ENCODE measurements at places on chromosomes 5 and 9. TPM values are rescaled to one million over a fixed set of nuclear protein-coding genes. Genes with fewer than 3 reads are reported as not detected.
A peak's percentile ranks its signal among the peaks of the same experiment; 100 is the strongest.

FGF10 gene
- polyA plus RNA-seq = not detected

CANX gene
- polyA plus RNA-seq = 368 TPM

PTGES2 gene
- polyA plus RNA-seq = 42.0 TPM

ANKRD34B gene
- 0.43 TPM for polyA plus RNA-seq

PCAT7 gene
- polyA plus RNA-seq = not detected

BHMT gene
- polyA plus RNA-seq = not detected

CREB3 gene
- polyA plus RNA-seq = 38.7 TPM

GRCh38 chr9:87375397-87376073 is 122.1 kb upstream of the DAPK1 start:
- no peak for DNase-seq

DNA sequence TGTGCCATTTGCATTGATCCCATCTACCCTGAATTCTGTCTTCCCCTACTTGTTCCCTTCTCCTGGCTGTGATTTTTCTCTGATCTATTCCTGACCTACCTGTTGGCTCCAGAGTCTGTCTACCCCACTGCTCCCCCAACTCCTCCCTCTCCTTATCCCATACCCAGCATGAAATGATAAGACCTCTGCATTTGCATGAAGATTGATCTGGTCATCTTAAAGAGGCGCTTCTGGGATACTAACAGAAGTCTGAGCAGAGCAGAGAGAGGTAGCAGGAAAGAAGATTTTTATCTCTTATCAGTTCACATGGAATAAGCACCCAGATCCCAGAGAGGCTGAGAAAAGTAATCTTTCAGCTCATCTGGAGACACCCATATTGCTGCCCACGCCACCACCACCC is 18.3 kb upstream of the GLIPR2 start:
- DNase-seq = no peak

GRCh38 chr9:78288214-78288892 is 8.6 kb upstream of the PSAT1 start:
- DNase-seq = no peak

GRCh38 chr9:134267881-134268724 is 58.2 kb upstream of the RXRA start:
- DNase-seq = peak; percentile 83

DNA sequence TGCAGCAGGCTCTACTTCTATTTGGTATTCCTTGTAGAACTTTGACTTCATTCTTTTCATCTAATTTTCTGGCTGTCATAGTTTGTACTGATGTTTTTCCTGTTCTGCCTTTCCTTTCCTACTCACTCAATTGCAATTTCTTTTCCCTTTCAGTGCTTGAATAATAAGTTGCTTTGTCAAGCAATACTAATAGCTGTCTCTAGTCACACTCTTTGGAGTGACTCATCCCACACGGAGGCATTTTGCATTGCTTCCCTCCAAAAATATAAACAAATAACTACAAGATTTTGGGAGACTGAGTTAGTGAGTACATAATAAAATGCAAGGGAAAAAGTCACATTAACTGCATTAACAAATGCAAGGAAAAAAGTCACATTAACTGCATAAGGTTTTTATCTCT is 465.9 kb downstream of the CDH9 start:
- no peak for DNase-seq

DNA sequence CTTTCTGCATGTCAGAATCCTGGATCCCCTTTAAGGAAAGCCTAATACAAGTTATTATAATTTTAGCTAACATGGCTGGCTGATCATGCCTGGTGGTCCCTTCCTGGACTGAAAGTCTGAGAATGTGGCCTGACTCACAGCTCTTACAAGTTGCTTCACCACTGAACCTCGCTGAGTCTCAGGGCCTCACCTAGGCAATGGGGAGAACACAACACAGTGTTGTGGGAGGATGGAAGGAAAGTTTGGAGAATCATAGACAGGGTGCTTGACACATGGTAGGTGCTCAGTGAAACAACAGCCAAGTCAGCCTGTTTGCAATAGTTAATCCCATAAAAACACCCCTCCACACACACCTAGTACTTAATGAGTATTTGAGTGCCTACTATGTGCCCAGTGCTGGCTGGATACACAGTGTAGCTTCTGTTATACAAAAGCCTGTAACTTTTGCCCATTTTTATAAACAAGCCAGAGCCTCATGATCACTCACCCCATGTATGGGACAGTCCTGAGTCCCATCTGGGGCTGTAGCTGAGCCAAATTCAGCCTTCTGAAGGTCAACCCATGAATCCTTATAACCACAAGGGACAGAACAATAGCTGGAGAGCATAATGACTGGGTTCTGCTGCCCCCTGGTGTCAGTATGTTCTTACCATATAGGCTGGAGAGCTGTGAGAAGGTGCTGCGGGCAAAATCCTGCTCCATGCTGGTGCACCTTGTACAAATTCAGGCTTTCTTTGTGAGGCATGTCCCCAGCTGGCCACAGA is 3.9 kb downstream of the ACSL6 start:
- peak; percentile 81 for DNase-seq

GRCh38 chr9:137497921-137498719 is 39.0 kb upstream of the NSMF start:
- DNase-seq = no peak

DNA sequence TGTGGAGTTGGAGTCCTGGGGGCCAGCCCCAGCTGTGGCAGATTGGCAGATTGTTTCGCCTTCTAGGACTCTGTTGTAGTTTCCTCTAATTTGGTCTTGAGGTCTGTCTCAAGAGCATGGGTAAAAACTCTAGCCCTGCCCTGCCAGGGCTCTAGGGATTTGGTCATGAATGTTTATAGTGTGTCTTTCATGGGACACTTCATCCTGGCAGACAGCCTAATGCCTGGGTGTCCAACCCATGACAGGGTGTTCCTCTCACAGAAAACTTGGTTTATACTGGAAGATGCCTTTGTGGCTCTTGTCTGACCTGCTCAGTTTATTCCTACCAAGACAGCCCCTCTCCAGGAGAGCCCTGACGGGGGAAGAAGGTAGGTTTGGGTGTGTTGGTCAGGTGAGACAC is 45.5 kb downstream of the GALNT12 start:
- no peak for DNase-seq

DNA sequence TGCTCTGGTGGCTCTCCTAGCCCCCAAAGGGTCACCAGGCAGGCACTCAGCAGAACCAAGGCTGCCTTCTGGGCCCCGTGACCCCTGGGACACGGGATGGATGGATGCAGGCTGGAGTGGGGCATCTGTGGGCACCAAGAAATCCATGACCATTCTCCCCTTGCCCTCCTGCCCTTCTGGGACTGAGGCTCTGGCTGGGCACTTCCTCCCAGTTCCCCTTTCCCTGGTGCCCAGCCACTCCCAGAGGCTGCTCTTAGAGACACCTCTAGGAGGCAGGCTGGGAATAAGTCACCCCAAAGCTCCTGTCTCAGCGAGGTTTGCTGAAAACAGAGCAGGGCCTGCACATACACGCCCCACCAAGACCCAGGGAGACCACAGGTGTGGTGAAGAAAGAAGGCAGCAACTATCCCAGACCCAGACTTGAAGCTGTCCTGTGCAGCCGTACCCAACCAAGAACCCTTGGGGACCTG is 943 bp downstream of the STING1 start:
- peak; percentile 57 for DNase-seq

DNA sequence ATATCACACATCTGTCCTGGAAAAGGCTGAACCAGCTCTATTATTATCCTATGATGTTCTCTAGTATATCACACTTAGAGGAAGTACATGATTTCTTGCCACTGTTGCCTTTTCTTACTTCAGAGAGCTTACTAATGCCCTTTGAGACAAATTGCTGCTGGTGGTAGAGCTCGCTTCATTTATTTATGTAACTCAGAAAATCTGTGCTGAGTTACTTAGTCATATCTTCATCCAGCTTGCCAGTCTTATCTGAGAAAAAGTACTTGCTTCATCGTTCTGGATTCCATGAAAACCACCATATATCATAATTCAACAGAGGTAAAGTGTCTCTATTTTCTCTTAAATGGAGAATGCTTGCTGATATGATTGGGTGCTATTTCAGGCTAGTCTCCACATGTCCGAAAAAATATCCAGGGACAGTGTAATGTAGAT is 26.6 kb downstream of the PTPDC1 start:
- no peak for DNase-seq

- DNase-seq = no peak
These were observed 57.5 kb upstream of the ICE1 start for GRCh38 chr5:5364932-5365331.

DNA sequence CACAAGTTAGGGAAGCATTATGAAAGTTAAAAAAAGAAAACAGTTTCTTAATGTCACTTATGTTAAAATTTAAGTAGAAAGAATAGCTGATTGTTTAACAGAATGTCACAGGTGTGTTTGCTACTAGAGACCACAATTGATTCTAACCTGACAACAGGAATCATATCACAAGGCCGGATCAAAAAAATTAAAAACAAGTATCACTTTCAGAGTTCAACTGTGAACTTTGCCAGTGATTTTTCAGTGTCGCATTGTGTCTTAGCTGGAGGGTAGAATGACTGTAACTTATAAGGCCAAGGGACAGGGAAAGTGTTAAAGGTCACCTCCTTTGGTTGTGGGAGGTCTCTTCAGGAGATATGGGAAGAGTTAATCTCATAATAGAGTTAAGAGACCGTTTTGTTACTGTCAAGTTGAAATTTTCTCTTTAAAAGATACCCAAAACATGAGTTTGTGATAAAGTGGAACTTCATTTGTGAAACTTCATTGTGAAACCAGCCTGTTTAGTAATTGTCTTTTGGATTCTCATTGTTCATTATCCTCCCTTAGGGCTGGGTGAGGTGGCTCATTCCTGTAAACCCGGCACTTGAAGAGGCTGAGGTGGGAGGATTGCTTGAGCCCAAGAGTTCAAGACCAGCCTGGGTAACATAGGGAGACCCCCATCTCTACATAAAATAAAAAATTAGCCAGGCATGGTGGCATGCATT is 40.9 kb downstream of the CPEB4 start:
- peak; percentile 65 for DNase-seq

DNA sequence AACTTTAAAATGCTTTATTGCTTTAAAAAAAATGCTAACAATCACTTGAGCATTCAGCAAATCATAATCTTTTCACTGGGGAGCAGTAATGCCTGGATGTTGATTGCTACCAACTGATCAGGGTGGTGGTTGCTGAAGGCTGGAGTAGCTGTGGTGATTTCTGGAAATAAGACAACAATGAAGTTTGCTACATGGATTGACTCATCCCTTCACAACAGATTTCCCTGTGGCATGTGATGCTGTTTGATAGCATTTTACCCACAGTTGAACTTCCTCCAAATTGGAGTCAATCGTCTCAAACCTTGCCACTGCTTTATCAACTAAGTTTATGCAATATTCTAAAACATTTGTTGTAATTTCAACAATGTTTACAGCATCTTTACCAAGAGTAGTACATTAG is 83.3 kb downstream of the MLLT3 start:
- no peak for DNase-seq

GRCh38 chr5:8517456-8517855 is 648.5 kb downstream of the MTRR start:
- DNase-seq = no peak

GRCh38 chr5:68196876-68197275 is 18.7 kb upstream of the PIK3R1 start:
- peak; percentile 95 for DNase-seq

GRCh38 chr5:11528720-11529119 is 375.5 kb downstream of the CTNND2 start:
- no peak for DNase-seq

GRCh38 chr5:176418251-176418650 is 1.9 kb upstream of the CLTB start:
- DNase-seq = no peak

GRCh38 chr5:153572411-153573145 is 82.1 kb downstream of the GRIA1 start:
- DNase-seq = no peak

- no peak for DNase-seq
These were observed 9.9 kb downstream of the DOLK start for GRCh38 chr9:128937310-128938165.

- DNase-seq = no peak
These were observed 59.5 kb downstream of the TEK start for GRCh38 chr9:27168496-27168895.

GRCh38 chr9:5493679-5494511 is 16.4 kb upstream of the PDCD1LG2 start:
- DNase-seq = peak; percentile 75

- peak; percentile 64 for DNase-seq
These were observed 11.2 kb downstream of the ROPN1L start for GRCh38 chr5:10452768-10453331.

- peak; percentile 72 for DNase-seq
These were observed 57.3 kb downstream of the GADD45G start for GRCh38 chr9:89661956-89662717.

- DNase-seq = peak; percentile 60
These were observed 22.1 kb downstream of the FAM170A start for GRCh38 chr5:119651486-119651885.

GRCh38 chr9:127931092-127931881 is 710 bp upstream of the PIP5KL1 start:
- no peak for DNase-seq

DNA sequence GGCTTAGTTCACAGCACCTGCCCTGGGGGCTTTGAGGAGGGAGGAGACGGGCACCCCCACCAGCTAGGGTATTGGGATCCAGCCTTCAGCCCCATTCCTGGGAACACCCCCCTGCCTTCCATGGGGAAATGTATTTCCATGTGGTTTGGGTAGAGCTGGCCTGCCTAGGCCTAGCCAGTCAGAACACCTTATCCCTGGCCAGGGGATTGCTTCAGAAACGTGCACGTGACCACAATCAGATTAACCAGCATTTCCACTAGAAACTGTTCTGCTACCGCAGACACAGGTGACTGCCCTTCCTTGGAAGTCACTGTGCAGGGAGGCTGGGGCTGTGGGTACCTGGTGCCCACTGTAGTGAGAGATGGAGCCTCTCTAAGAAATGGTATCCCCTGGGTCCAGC is 14.0 kb downstream of the BBLN start:
- no peak for DNase-seq

- peak; percentile 94 for DNase-seq
These were observed 33.0 kb downstream of the IRF1 start for GRCh38 chr5:132457371-132458225.

GRCh38 chr9:36798350-36799065 is 225.8 kb downstream of the MELK start:
- DNase-seq = no peak

DNA sequence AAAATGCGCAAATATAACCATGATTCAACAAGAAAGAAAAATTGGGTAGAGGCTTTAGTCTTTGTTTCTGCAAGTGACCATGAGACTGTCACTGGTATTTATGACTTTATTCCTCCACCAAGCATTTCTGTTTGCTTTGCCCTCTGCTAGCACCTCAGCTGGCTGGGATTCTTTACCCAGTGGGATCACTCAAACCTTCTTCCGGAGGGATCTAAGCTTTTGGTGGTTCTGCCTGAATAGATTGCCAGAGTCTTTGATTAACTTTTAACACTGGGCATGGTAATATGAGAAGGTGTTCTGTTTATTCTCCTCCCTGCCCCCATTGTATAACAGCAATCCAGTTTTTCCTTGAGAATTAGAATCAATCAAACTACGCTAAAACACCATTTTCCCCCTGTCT is 59.1 kb upstream of the FBN2 start:
- DNase-seq = no peak

- DNase-seq = peak; percentile 12
These were observed 512 bp downstream of the PLK2 start for GRCh38 chr5:58459146-58460001.

Data from CD14-positive monocyte (primary cell).